GM23248 (cell line): ENCODE measurements at places on chromosomes 5 and 9. TPM values are rescaled to one million over a fixed set of nuclear protein-coding genes. Genes with fewer than 3 reads are reported as not detected.

Gene CKMT2
- total RNA-seq: not detected in 2 replicates

DNA sequence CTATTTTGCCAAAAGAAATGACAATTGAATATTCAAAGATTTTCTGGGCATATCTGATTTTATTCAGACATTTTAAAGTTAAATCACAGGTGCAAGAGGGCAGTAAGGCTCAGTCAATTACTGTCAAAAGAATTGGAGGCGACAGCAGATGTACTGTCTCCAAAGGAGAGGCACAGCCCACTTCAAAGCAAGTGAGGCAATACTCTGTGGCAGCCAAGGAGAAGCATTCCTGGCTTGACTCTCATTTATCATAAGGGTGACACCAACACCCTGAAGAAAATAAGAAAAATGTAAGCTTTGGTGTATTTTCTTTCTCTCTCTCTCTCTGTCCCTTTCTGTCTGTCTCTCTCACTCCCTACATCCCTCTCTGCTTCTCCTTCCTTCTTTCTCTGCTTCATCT, 93.3 kb downstream of the SVEP1 start:
- no peaks in the 10 kb centered on the region for H3K4me1 ChIP-seq
- H3K27me3 ChIP-seq: no peaks in the 10 kb centered on the region
- DNase-seq: no peak

DNA sequence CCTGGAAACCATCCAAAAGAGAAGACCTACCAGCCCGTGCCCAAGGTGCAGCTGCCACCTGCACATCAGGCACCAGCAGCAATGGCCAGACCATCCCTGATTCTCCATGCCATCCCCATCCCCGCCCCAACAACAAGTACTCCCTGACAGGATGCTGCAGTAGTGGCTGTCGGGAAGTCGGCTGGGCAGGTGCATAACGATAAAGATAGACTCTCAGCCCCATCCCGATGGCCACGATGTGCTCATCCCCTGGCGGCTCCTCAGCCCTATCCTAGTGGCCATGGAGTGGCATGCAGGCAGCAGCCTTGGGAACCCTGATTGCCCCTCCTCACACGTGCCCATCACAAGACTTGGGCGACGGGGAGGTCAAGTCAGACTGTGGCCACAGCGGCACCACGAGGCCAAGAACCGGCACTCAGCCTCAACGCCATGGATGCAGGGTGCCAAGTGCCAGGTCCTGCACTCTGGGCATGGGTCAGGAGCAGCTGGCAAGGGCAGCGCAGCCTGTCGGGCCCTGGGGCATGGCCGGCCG, 368.8 kb upstream of the SPATA31A5 start:
- H3K36me3 ChIP-seq: no peaks in the 10 kb centered on the region
- H3K27ac ChIP-seq: no peak overlapping the region
- H3K4me3 ChIP-seq: no peak overlapping the region
- no peaks in the 10 kb centered on the region for H3K4me1 ChIP-seq
- H3K27me3 ChIP-seq: no peaks in the 10 kb centered on the region

DNA sequence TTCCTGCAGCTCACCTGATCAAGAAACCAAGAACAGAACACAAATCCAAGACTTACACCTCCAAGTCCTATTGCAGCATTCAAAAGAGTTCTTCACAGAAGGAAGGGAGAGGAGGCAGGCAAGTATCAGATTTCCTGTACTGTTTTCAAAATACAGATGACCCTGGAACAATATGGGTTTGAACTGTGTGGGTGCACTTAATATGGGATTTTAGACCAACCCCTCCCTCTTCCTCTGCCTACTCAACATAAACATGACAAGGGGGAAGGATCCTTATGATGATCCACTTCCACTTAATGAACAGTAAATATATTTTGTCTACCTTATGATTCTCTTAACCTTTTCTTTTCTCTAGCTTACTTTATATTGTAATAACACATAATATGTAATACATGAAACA, 104.6 kb downstream of the ELAVL2 start:
- no peaks in the 10 kb centered on the region for H3K36me3 ChIP-seq
- H3K4me1 ChIP-seq: no peaks in the 10 kb centered on the region
- no peak overlapping the region for H3K27ac ChIP-seq
- no peaks in the 10 kb centered on the region for H3K27me3 ChIP-seq

DNA sequence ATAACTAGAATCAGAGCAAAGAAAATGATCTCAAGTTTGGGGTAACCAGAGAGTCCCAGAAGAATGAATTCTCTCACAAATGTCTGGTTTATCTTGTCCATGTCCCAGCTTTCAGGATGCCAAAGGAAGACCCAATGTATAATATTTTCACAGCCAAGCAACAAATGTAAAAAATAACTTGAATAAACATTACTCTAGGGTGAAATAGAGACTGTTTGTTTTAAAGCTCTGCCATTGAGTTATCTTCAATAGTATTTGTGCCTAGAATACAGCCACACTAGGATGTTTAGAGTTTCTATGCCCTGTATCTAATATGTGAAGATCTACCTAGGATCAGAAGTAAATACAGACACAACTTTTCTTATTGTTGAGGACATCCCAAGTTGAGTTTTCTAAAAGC, at the start of gene OR13C4:
Gene OR13C4, minus strand, starts transcription at position 101 of the 400 bp plus-strand sequence. Its CDS starts 0 bp downstream, at position 101.
- H3K4me3 ChIP-seq: no peak within 1 kb of the TSS
- H3K27ac ChIP-seq: no peak within 1 kb of the TSS
- H3K36me3 ChIP-seq: no peaks in the 10 kb centered on the region
- DNase-seq: no peak
- no peaks in the 10 kb centered on the region for H3K27me3 ChIP-seq

Gene TRPM3
- total RNA-seq: not detected in 2 replicates

DNA sequence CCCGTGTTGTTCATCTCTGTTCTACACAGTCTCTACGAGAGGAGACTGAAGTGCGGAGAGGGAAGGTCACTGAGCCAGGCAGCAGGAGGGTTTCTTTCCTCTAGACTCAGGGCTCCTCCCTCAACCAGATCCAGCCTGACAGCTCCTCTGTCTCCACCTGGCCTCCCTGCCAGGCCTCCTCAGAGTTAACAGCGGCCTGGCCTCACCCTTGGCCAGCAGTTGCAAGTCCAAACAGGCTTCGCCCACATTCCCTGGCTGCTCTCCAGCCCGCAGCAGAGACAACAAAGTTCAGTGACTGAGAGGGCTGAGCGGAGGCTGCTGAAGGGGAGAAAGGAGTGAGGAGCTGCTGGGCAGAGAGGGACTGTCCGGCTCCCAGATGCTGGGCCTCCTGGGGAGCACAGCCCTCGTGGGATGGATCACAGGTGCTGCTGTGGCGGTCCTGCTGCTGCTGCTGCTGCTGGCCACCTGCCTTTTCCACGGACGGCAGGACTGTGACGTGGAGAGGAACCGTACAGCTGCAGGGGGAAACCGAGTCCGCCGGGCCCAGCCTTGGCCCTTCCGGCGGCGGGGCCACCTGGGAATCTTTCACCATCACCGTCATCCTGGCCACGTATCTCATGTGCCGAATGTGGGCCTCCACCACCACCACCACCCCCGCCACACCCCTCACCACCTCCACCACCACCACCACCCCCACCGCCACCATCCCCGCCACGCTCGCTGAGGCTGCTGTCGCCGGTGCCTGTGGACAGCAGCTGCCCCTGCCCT, at the start of gene HRCT1:
Gene HRCT1, plus strand, starts transcription at position 291 of the 768 bp plus-strand sequence. Its CDS starts 86 bp downstream, at position 377.
- peak within 1 kb of the TSS; percentile 97 for H3K27ac ChIP-seq
- H3K36me3 ChIP-seq: no peaks in the 10 kb centered on the region
- peaks cover 51% of the 10 kb centered on the region for H3K4me1 ChIP-seq
- DNase-seq: peak; percentile 97

Gene FOXD4L5
- total RNA-seq: not detected in 2 replicates

DNA sequence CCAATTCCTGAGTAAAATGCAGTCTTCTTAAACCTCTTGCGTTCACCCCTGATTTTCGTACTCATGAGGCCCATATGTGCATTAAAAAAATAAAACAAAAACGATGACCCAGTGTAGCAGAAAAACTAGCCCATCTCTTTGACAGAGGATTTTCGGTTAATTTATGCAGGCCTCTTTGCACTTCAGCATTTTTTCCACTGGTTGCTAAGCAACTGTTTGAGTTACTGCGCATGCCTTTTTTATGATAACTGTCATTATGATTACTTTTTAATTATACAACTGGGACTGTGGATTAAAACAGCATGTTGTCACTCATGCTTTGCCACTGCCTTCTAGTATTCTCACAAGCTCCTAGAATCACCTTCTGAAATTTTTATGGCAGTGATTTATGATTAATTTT, 165.0 kb downstream of the SMARCA2 start:
- DNase-seq: peak; percentile 19
- no peak overlapping the region for H3K27ac ChIP-seq
- peaks cover 5% of the 10 kb centered on the region; the same call in 1 of the 2 replicates for H3K36me3 ChIP-seq
- no peak overlapping the region for H3K4me3 ChIP-seq
- no peaks in the 10 kb centered on the region for H3K27me3 ChIP-seq

GRCh38 chr5:153987301-153987700, 51.4 kb downstream of the FAM114A2 start:
- no peak for DNase-seq
- H3K36me3 ChIP-seq: 0 out of 2 replicates have a peak, but pooled peaks cover 5% of the 10 kb centered on the region
- no peak overlapping the region for H3K27ac ChIP-seq

GRCh38 chr5:137741718-137742117, 5.8 kb upstream of the KLHL3 start:
- no peak overlapping the region for H3K4me3 ChIP-seq
- H3K27ac ChIP-seq: no peak overlapping the region
- no peaks in the 10 kb centered on the region for H3K27me3 ChIP-seq
- H3K36me3 ChIP-seq: no peaks in the 10 kb centered on the region
- no peak for DNase-seq

DNA sequence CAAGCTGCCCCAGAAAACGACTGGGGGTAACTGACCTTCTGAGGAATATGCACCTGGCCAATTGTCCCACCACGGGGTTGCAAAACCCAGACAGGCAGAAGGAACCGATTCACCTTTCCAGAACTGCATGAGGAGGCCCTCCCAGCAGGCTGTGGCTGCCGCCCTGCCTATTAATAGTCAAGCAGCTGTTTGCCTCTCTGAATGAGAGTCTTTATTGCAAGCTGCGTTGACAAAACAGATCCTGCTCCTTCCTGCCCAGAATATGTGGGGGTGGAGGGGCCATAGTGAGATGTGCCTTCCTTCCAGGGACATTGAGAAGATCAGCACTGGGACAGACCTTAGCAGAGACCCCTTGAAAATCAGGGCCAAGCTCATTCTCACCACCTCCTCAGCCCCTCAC, 18.3 kb upstream of the TCOF1 start:
- H3K4me1 ChIP-seq: no peaks in the 10 kb centered on the region
- no peaks in the 10 kb centered on the region for H3K36me3 ChIP-seq
- no peak for DNase-seq
- H3K27ac ChIP-seq: no peak overlapping the region

Gene BARHL1
- not detected in 2 replicates for total RNA-seq

- H3K36me3 ChIP-seq: no peaks in the 10 kb centered on the region
- no peaks in the 10 kb centered on the region for H3K27me3 ChIP-seq
- no peak overlapping the region for H3K27ac ChIP-seq
- no peaks in the 10 kb centered on the region for H3K4me1 ChIP-seq
- DNase-seq: no peak
- H3K4me3 ChIP-seq: no peak overlapping the region
Observed at GRCh38 chr5:152297866-152298265, 107.2 kb downstream of the NMUR2 start.

DNA sequence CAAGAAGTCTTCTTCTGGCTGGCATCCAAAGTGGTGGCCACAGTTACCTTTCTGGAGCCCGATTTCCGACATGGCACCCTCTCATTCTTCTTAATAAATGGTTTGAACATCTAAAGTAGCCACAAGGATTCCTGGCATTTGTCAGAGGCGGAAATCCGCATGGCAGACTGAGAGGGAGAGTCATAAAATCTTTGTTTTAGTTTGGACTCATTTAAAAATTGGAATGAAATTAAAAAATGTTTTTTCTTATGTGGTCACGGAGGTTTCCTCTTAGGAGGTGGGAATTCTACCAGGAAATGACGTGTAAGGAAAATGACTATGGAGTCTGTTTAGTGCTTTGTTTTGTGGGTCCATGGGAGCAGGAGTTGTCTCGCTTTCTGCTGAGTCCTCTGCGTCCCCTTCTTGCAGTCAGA, 133.0 kb upstream of the PTCH1 start:
- H3K4me3 ChIP-seq: peak overlapping the region; percentile 62
- DNase-seq: peak; percentile 50
- no peak overlapping the region for H3K27ac ChIP-seq
- H3K27me3 ChIP-seq: no peaks in the 10 kb centered on the region

GRCh38 chr9:40884072-40884901, 244.2 kb downstream of the FOXD4L6 start:
- DNase-seq: no peak
- H3K27me3 ChIP-seq: no peaks in the 10 kb centered on the region
- H3K36me3 ChIP-seq: no peaks in the 10 kb centered on the region
- no peak overlapping the region for H3K27ac ChIP-seq
- H3K4me1 ChIP-seq: no peaks in the 10 kb centered on the region

GRCh38 chr9:116207371-116208111, 54.0 kb downstream of the PAPPA start:
- no peak overlapping the region for H3K4me3 ChIP-seq
- no peak for DNase-seq
- peaks cover 45% of the 10 kb centered on the region for H3K36me3 ChIP-seq
- H3K27me3 ChIP-seq: no peaks in the 10 kb centered on the region

DNA sequence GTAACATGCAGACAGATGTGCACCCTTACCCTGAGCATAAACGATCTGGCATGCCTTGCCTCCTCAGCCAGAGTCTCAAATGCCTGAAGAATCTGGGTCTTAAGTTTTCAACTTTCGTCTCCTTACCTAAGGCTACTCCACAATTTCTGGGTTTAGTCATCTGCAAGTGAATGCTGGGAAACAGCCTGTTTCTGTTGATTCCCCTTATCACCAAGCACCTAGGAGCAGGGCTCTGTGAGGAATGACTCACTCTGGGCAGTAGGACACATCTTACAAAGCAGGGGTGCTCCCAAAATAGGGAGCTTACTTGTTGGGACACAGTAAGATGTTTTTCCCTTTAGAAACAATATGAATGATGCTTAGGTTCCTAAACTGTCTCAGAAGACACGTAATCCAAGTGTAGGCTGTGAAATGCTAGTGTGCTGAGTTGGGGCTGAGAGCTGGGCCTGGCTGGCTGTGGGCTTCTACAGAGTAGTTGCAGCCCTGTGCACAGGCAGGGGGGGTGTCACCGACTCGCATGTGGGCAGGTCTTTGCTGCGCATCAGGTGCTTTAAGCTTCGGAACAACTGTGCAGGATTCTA, 58.0 kb downstream of the DAP start:
- peak overlapping the region; percentile 59; the same call in 1 of the 2 replicates for H3K27ac ChIP-seq
